ENCODE measurements at places on chromosomes 6 and 20. TPM values are rescaled to one million over a fixed set of nuclear protein-coding genes. Genes with fewer than 3 reads are reported as not detected.

TFAP2C gene
- 1.00 TPM for total RNA-seq

BCAS1 gene
- not detected for total RNA-seq

MYH7B gene
- total RNA-seq = 306 TPM

HSPA1B gene
- total RNA-seq = 139 TPM

NKAIN2 gene
- total RNA-seq = 0.83 TPM

AIF1 gene
- 9.5 TPM for total RNA-seq

MICB gene
- total RNA-seq = 1.1 TPM

FRK gene
- total RNA-seq = 6.4 TPM

NRN1 gene
- total RNA-seq = 13.2 TPM

TMEM244 gene
- not detected for total RNA-seq

MUCL3 gene
- not detected for total RNA-seq

PTCRA gene
- not detected for total RNA-seq

ARMH2 gene
- not detected for total RNA-seq

- no peak overlapping the region for H3K27ac ChIP-seq
- H3K4me3 ChIP-seq = no peak overlapping the region
- H3K36me3 ChIP-seq = no peaks in the 10 kb centered on the region
- DNase-seq = no peak
These were observed 47.1 kb upstream of the SAMHD1 start for GRCh38 chr20:36998652-36999051.

GRCh38 chr6:2890976-2891767 is 11.9 kb downstream of the SERPINB9 start:
- H3K27ac ChIP-seq = no peak overlapping the region
- H3K36me3 ChIP-seq = peaks cover 80% of the 10 kb centered on the region
- no peak overlapping the region for H3K4me3 ChIP-seq
- H3K27me3 ChIP-seq = no peaks in the 10 kb centered on the region
- no peak for DNase-seq

DNA sequence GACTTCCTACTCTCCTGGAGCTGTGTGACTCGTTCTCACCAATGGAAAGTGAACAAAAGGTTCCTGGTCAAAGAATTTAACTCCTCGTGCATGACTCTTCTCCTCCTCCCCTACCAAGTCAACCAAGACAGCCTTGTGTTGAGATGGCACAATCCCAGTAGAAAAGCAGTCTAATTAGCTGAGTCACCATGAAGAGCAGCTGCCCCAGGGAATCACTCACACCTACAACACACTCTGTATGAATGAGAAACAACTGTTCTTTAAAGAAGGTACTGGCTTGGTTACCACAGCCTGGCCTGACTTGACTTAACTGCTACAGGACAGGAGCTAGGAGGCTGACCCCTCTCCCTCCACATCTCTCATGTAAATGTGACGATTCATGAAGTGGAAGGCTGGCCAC is 2.9 kb upstream of the HLA-DOB start:
- H3K36me3 ChIP-seq = no peaks in the 10 kb centered on the region
- H3K4me1 ChIP-seq = peaks cover 4% of the 10 kb centered on the region
- no peak overlapping the region for H3K27ac ChIP-seq

GRCh38 chr6:15421945-15422733 is 176.3 kb downstream of the JARID2 start:
- peaks cover 10% of the 10 kb centered on the region for H3K4me1 ChIP-seq
- H3K36me3 ChIP-seq = no peaks in the 10 kb centered on the region
- H3K27me3 ChIP-seq = no peaks in the 10 kb centered on the region
- DNase-seq = no peak

DNA sequence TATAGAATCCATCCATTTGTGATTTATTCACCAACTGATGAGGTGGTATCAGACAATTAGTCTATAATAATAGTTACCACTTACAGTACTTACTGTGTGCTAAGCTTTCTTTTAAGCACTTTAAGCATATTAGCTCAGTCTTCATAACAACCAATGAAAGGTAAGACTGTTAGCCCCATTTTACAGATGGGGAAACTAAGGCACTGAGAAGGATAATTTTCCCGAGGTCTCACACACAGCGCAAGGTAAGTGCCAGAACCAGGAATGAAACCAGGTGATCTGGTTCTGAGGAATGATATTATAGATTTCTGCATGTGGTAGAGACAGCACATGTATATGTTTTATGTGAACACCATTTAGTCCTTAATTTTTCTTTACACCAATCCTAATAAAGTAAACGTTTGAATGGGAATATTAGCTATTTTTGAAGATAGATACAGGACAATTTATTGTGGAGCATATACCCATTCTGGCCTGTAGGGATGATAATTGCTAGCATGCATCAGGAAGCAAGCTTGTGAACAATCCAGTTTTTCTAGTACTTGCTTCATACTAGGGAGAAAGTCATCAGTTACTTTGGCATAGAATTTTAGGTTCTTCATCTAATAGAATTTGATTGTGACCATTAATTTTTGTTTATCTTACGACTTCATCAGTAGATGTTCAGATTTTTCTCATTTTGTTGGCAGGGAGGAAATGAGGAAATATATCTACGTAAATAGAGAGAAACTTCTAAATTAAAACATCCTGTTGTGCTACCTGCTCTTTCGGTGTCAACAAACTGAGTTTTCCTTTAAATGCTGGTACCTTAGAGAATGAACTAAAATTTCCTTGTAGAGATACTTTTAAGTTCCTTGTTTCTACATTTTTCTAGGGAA is 3.0 kb downstream of the YWHAB start:
- no peaks in the 10 kb centered on the region for H3K27me3 ChIP-seq
- H3K27ac ChIP-seq = no peak overlapping the region
- H3K4me3 ChIP-seq = peak overlapping the region; percentile 81
- DNase-seq = no peak
- H3K4me1 ChIP-seq = peaks cover 25% of the 10 kb centered on the region

DNA sequence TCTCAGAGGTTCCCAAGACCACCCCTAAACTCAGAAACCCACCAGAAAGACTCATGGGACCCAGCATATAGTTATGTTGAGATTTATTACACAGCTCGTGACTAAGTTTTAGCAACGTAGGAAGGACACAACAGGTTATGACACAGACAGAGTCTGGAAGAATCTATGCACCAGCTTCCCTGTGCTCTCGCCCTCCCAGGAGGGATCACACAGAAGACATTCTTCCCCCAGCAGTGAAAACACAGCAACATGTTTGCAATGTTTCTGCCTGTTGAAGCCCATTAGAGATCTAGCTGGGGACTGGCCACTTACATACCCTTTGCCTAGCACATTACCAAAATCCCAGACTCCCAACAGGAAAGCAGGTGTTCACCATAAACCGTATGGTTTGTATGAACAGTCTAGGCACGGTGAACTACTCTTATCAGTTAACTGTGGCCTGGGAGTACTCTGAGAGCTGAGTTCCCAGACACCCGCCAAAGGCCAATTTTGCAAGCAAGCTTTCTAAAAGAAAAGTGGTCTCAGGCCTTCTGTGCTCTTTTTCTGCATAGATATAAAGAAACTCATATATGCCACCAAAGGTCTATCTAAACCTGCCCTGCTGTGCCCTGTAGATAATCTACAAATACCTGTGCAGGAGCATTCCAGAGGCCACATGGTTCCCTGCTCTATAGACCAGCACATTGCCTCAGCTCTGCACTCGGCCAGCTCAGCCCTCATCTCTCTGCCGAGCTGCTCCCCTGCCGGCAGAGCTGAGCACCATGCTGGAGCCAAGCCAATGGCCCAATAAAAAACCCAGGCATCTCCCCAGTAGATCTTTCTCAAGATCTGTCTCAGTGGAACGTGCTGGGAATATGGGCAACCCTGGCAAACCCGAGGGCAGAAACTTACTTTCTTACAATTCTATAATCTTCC is 69.6 kb upstream of the SMIM28 start:
- H3K4me3 ChIP-seq = no peak overlapping the region
- H3K27me3 ChIP-seq = no peaks in the 10 kb centered on the region
- H3K36me3 ChIP-seq = no peaks in the 10 kb centered on the region
- DNase-seq = peak; percentile 34
- peaks cover 8% of the 10 kb centered on the region for H3K4me1 ChIP-seq

- H3K27ac ChIP-seq = no peak overlapping the region
- H3K4me3 ChIP-seq = no peak overlapping the region
- H3K4me1 ChIP-seq = no peaks in the 10 kb centered on the region
These were observed 139.1 kb downstream of the COL9A1 start for GRCh38 chr6:70163795-70164194.

GRCh38 chr6:44667226-44667625 is 279.7 kb downstream of the CDC5L start:
- no peaks in the 10 kb centered on the region for H3K4me1 ChIP-seq
- no peaks in the 10 kb centered on the region for H3K36me3 ChIP-seq
- no peak for DNase-seq
- H3K27ac ChIP-seq = no peak overlapping the region
- no peak overlapping the region for H3K4me3 ChIP-seq

DNA sequence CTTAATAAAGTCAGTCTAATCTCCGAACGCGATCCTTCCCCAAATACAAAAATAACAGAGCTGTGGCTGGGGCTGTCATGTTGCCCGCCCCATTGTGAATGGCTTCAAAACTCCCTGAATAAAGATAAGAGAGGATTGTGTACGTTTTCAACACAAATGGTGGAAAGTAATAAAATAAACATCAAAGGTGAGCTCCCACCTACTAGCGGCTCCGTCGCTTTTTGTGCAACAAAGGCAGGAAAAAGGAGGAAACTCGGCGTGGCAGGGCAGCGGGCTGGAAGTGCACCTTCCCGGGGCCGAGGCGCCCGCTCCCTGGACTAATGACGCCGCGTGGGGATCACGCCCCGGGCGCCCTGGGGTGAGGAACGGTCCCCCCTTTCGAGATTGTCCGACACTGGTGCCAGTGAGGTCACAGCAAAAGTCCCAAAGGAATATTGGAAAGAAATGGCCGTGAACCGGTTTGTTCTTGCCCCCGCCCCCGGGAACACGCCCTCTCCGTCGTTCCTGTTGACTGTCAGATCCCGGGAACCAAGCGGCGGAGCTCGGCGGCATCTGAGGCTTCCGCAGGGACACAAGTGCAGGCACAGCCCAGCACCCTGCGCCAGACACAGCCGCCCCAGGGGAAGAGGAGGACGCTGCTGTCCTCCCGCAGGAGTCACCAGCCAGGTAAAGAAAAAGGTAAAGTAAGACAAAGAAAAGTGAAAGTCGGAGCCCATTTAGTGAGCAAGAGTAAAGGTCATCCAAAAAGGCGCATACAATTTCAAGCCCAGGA is 1.1 kb upstream of the FOXQ1 start:
- peaks cover 10% of the 10 kb centered on the region for H3K4me1 ChIP-seq
- peak overlapping the region; percentile 31 for H3K4me3 ChIP-seq
- no peak for DNase-seq
- no peak overlapping the region for H3K27ac ChIP-seq
- peaks cover 72% of the 10 kb centered on the region for H3K27me3 ChIP-seq

DNA sequence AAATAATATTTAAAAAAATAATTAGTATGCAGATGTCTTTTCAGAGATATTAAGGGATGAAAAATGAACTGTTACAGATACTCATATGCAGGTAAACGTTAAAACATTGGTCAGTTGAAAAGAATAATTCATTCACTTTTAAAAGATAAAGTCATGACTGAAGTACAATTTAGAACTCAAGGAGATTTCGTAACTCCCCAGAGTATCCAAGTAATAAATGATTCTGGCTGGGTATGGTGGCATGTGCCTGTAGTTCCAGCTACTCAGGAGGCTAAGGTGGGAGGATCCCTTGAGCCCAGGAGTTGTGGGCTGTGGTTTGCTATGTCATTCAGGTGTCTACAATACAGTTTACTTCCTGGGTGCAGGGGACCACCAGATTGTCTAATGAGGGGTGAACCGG is 122.3 kb upstream of the TMEM181 start:
- DNase-seq = no peak
- H3K36me3 ChIP-seq = no peaks in the 10 kb centered on the region
- peaks cover 3% of the 10 kb centered on the region for H3K4me1 ChIP-seq
- no peak overlapping the region for H3K27ac ChIP-seq
- H3K4me3 ChIP-seq = no peak overlapping the region
- H3K27me3 ChIP-seq = no peaks in the 10 kb centered on the region

- no peaks in the 10 kb centered on the region for H3K36me3 ChIP-seq
- H3K4me1 ChIP-seq = no peaks in the 10 kb centered on the region
- DNase-seq = no peak
- H3K27me3 ChIP-seq = no peaks in the 10 kb centered on the region
- H3K27ac ChIP-seq = no peak overlapping the region
These were observed 55.0 kb downstream of the BTBD9 start for GRCh38 chr6:38584731-38585130.

GRCh38 chr6:67345946-67346345 is 1289.1 kb upstream of the ADGRB3 start:
- no peak for DNase-seq
- H3K27me3 ChIP-seq = no peaks in the 10 kb centered on the region
- H3K27ac ChIP-seq = no peak overlapping the region
- no peak overlapping the region for H3K4me3 ChIP-seq
- no peaks in the 10 kb centered on the region for H3K4me1 ChIP-seq

DNA sequence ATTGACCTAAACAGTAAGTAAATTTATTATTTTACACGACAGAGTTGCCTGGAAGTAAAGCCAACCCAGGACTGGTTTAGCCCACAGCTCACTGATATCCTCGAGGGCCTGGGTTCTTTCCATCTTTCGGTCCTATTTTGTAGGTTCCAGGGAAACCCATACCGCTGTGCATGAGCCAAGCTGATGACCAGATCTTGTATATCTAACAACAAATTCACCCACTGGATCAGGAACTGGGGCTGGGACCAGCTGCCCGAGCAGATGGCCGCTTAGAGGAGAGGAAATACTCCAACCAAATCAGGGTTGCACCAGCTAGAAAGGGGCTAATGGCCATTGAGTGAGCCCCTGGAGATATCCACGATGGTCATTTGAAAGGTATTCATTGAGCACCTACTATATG is 139.2 kb downstream of the BACH2 start:
- peaks cover 13% of the 10 kb centered on the region for H3K4me1 ChIP-seq
- no peaks in the 10 kb centered on the region for H3K27me3 ChIP-seq
- no peak for DNase-seq
- no peak overlapping the region for H3K4me3 ChIP-seq
- H3K27ac ChIP-seq = no peak overlapping the region
- H3K36me3 ChIP-seq = no peaks in the 10 kb centered on the region

GRCh38 chr20:325889-326644 is 715 bp downstream of the SOX12 start:
- H3K36me3 ChIP-seq = no peaks in the 10 kb centered on the region
- no peaks in the 10 kb centered on the region for H3K27me3 ChIP-seq
- H3K27ac ChIP-seq = peak overlapping the region; percentile 91
- peak; percentile 68 for DNase-seq

DNA sequence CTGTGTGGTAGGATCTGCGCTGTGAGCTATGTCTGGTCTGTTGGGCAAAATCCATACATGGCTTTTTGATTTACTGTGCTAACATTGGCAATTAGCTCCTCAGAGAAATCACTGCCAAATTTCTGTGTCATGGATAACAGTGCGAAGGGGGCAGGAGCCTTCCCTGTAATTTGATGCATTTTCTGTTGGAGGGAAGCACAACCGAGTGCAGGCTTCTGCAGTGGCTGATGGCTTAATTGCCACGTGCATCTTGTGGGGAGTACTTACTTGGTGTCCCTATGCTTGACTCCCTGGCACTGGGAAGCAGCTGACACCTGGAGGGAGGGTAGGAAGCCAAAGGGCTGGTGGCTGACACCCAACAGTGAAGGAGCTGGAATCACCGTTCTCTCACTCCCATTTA is 99.3 kb upstream of the PROKR2 start:
- H3K27me3 ChIP-seq = no peaks in the 10 kb centered on the region
- H3K36me3 ChIP-seq = no peaks in the 10 kb centered on the region
- no peaks in the 10 kb centered on the region for H3K4me1 ChIP-seq
- no peak overlapping the region for H3K4me3 ChIP-seq
- no peak overlapping the region for H3K27ac ChIP-seq
- no peak for DNase-seq

GRCh38 chr6:53986721-53987521 is 124.3 kb upstream of the MLIP start:
- peaks cover 4% of the 10 kb centered on the region for H3K4me1 ChIP-seq
- no peaks in the 10 kb centered on the region for H3K36me3 ChIP-seq
- peak overlapping the region; percentile 57 for H3K27ac ChIP-seq
